ENCODE measurements at places on chromosomes 5 and 9.

DNA sequence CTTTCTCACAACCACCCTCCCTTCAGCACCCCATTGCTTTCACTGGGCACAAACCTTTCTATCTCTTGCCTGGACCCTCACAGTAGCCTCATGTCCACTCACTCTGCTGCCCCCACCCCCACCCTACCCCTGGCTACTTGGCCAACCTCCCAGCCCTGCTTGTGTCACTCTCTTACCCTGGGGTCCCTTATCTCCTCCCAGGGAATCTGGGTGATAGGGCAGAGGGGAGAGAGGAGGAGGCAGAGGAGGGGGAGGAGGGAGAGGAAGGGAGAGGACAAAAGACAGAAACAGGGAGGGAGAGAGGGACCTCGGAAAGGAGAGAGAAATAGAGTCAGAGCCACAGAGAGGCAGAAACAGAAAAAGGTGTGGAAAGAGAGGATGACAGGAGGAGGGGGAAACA is 25.0 kb upstream of the KIF12 start:
- DNase-seq, result no peak

DNA sequence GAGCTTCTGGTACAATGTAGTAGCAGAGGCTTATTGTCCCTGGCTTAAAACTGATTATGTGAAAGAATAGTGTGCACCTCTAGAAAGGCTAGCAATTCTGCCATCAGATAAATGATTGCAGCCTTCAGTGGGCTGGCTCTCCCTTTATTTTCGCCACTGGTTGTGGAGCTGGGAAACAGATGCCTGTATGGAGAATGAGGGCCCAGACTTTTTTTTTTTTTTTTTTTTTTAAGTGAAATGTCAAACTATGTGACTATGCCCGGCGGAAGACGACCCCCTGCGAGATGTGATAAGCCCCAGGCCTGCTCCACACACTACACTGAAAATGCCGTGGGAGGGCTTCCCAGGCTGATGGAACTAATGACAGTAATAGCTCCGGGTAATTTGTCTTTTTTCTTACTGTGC is 28.7 kb downstream of the ISL1 start:
- no peak for DNase-seq

GRCh38 chr5:75509956-75510355 is 1.5 kb downstream of the CERT1 start:
- DNase-seq, result peak; percentile 29

GRCh38 chr5:110638970-110639902 is 87.2 kb downstream of the TMEM232 start:
- no peak for DNase-seq

- DNase-seq, result no peak
Measured at GRCh38 chr9:135801070-135801469, 99.1 kb downstream of the KCNT1 start.

Data from MCF 10A (cell line).